Stimulated activated CD8-positive, alpha-beta memory T cell treated with anti-CD3 and anti-CD28 coated beads, Interleukin-2, amount 100 ng/mL, for 1 hour (primary cell): ENCODE measurements at places on chromosomes 1 and 21.

DNA sequence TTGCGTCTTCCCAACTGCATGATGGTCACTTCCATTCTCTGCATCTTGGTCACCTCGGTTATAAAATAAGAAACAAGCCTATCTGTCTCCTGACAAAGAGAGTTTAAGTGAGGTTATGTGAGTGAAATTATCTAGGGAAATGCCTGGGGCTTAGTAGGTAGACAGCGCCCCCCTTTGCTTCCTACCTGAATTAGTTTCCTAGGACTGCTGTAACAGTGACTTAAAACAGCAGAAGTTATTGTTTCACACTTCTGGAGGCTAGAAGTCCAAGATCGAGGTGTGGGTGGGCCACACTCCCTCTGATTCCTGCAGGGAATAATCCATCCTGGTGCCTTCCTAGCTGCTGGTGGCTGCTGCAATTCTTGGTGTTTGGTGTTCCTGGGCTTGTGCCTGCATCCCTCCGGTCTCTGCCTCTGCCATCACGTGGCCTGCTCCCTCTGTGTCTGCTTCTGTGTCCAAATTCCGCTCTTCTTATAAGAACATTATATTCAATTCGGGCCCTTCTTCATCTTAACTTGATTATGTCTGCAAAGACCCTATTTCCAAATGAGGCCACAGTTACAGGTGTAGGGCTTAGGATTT, 92.6 kb downstream of the IGSF21 start:
- no peak for DNase-seq

DNA sequence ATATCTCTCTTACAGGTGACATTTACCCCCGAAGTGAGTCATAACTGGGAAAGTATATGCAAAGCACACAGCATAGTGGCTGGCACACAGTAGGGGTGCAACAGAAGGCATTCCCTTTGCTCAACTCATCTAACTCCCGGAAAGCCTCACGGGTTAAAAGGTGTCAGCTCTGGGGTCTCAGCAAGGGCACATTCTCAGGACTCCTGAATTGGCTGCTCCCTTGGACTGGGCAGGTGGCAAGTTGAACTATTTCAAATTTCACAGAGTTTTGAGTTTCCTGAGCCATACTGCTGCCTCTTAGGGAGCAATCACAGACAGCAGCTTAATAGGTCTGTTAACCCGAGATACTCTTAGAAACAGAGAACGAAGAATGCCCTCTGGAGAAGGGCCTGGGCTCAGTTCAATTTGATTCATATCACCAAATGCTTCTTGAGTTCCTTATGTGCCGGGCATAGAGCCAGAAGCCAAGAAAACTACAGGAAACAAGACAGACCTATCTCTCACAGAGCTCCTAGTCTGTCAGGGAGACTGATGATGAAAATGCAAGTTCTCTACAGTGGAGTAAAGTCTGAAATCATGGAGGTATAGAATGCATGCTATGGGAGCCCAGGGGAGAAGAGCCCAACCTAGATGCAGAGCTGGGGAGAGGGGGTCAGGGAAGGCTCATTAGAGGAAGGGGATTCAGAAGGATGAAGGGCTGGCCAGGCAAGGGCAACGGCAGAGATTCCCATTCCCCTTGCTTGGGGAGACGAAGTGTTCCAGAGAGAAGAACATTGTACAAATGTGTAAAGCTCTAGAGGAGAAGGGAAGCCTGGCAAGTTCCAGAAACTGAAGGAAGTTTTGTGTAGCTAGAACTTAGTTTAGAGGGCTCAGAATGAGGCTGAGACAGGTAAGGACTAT, 143.9 kb upstream of the HMGB4 start:
- no peak for DNase-seq

DNA sequence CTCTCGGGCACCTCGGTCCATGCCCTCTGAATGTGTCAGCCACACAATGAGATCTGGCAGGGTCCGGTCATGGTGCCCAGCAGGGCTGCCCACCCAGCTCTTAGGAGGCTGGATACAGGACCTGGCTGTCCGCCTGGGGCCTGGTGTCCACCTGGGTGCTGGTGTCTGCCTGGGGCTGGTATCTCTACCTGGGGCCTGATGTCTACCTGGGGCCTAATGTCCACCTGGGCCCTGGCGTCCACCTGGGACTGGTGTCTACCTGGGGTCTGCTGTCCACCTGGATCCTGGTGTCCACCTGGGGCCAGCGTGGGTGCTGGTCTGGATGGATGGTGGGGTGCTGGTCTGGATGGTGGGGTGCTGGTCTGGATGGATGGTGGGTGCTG, 45.1 kb upstream of the ACTRT2 start:
- DNase-seq: no peak

DNA sequence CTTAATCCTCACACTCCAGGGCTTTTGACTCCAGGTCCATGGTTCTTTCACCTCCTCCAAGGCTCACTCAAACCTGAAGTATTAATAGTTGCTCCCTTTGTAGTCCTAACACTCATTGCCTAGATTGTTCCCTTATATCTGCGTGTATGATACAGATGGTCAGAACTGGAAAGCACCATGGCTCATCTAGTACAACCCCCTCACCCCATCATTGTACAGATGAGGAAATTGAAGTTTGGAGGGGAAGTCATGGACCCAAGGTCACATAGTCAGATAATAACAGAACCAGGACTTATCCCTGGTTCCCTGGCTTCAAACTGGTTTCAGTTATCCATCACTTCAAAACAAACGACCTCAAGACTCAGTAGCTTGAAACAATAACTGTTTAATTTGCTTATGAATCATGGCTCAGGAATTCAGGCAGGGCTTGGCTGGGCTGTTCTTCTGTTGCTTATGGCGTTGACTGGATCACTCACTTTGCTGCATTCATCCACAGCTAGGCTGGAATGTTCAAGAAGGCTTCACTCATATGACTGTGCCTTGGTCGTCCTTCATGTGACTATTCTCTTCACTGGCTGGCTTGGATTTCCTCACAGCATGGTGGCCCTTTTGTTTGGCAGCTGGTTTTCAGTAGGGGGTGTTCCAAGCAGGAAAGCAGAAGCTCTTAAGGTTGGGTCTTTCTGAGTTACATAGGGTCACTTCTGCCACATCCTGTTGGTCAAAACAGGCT, 5.0 kb downstream of the NOS1AP start:
- no peak for DNase-seq

- DNase-seq: no peak
These were observed 719.1 kb upstream of the B3GALT2 start for GRCh38 chr1:193905288-193906085.

- no peak for DNase-seq
These were observed 144.2 kb downstream of the DHRS3 start for GRCh38 chr1:12473596-12474362.

- DNase-seq: no peak
These were observed 111.4 kb downstream of the KCND3 start for GRCh38 chr1:111878091-111878490.

DNA sequence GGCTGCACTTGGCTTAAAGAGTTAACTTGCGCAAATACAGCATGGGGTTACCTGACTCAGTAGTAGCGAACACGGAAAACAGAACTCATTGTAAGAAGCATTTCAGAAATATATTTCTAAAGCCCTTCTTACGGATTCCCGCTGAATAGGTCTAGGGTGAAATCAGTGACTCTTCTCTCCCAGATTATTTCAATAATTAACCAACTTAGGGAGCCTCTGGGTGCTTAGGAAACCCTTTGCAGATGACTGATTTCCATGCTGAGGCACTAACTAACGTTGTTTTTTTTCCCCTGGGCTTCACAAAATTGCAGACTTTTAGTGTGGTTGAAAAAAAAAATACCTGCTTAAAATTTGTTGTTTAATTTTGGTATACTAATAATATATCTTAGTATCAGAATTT, 40.3 kb downstream of the BTG3 start:
- DNase-seq: no peak

DNA sequence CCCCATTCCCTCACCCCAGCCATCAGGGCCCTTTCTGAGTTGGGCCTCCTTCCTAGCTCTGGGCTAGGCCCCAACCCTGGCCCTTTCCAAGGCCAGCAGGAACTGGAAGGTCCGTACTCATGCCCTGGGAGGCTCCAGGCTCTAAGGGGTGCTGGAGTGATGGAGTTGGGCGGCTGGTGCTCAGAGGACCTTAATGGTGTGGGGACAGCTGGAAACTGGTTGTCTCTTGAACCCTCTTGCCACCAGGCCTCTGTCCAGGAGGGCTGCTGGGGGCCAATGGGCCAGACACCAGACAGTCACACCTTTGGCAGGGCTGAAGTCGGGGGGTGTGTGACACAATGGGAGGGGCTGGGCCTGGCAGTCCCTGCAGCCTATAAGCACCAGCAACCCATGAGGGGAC, 9.2 kb upstream of the PADI1 start:
- no peak for DNase-seq

GRCh38 chr21:17660862-17661261, 48.2 kb upstream of the BTG3 start:
- no peak for DNase-seq

DNA sequence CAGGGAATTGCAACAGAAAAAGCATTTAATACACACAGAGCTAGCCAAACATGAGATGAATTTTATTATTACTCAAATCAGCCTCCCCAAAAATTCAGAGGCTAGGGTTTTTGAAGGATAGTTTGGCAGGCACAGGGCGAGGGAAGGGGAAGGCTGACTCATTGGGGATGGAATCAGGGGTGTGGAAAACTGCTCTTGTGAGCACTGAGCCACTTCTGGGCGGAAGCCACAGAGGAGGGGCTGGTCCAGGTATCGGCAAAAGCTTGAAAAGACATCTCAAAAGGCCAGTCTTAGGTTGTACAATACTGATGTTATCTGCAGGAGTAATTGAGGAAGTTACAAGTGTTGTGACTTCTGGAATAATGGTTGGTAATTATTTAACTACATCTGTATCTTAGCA, 109.4 kb downstream of the TLR5 start:
- no peak for DNase-seq

- DNase-seq: no peak
These were observed 38.6 kb downstream of the ABL2 start for GRCh38 chr1:179190861-179191260.

DNA sequence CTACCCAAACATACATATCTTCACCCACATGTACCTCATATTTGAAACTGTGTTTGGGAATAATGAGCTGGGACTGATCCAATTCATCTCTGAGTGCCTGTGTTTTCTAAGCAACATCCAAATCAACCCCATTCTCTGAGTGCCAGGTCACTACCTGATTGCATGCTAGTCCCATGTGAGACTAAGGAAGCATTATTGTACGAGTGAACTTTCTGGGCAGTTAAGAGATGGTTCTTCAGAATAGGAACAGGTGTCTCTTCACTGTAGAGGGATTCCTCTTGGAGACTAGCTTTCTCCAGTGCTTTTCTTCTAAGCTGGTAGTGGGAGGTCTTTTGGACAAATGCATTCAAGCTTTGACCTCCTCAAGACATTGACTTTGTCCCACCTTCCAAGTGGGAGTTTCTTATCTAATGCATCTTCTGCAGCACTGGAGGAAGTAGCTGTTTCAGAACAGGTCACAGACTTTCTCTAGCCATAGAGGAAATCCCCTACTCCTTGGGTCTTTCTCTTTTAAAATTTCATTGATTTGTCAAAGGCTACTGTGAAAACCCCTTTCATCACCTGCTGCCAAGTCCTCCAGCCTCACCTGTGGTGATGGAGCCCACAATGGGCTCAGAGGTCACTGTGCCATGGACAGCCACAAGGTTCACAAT, 172.0 kb upstream of the KIAA0040 start:
- DNase-seq: no peak

DNA sequence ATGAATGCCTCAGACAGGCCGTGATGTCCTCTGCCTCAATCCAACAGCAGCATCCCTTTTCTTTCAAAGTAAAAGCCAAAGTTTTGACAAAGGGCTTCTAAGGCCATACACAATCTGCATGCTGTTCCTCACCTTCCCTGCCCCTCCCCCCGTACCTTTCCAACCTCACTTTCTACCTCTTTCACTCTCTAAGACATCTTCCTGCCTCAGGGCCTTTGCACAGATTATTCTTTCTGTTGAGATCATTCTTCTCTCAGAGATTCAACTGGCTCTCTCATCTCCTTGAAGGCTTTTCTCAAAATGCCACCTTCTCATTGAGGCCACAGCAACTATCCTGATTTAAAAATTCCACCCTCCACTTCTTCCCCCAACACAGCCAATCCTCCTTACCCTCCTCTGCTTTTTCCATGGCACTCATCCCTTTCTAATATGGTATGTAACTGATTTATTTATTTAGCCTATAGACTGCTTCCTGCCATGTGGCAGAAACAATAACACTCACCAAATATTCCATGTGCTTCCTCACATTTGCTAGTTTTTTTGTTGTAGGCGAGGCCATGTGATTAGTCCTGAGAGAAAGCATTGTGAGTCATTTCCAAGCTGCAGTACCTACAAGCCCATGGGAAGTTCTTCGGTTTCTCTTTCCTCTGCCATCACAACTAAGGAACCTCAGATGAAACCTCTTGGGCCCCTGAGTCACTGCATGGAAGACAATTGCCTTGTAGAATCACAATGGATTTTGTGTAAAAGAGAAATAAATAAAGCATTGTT, 58.7 kb upstream of the GADD45A start:
- no peak for DNase-seq

DNA sequence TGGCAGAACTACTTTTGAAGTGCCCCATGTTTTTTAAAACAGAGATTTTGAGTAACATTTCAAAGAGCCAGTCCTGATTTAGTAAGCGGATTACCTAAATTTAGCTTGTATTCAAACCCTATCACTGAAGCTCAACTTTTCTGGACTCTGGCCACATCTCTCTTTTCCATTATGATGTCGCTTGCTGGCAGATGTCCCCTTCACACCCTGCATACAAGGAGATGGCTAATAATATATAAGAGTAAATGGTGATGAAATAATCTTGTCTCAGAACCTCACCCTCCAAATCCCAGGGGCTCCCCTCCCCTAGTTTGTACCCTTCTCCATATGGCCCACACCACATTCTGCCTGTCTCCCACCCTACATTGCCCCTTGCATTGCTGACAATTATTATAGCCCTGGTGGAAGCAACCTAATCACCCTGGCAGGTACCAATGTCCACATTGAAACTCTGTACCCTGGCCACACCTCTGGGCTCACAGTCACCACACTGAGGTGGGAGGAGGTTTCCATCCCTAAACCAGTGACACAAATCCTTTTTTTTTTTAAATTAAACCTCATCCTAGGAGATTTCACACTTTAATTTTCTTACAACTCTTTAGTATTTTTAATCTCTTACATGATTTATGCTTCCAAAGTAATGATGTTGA, 106.0 kb upstream of the SYT6 start:
- no peak for DNase-seq
